Activated CD8-positive, alpha-beta memory T cell treated with anti-CD3 and anti-CD28 coated beads for 1 hour (primary cell): ENCODE measurements at places on chromosomes 7 and 10.

- DNase-seq = no peak
Measured at GRCh38 chr10:63829020-63829419, 307.8 kb downstream of the REEP3 start.

- DNase-seq = no peak
Measured at GRCh38 chr10:112803961-112804401, 146.1 kb upstream of the TCF7L2 start.

DNA sequence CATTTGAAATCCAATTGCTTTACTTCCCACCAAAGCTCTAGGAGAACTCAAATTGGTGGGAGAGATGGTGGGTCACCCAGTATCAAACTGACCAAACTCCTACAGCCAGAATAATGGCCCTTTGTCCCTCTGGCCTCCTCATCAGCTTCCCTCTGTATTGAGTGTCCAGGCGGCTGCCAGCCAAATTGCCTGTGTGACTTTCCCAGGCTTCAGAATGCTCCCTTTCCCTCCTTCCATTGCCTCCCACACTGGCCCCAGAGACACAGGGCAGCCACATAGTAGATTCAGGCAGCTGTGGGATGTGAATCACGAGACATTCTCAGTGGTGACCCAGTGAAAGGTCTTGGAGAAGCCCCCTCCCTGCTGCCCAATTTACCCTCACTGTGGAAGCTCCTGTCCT, 12.7 kb upstream of the VDAC2 start:
- DNase-seq = no peak

DNA sequence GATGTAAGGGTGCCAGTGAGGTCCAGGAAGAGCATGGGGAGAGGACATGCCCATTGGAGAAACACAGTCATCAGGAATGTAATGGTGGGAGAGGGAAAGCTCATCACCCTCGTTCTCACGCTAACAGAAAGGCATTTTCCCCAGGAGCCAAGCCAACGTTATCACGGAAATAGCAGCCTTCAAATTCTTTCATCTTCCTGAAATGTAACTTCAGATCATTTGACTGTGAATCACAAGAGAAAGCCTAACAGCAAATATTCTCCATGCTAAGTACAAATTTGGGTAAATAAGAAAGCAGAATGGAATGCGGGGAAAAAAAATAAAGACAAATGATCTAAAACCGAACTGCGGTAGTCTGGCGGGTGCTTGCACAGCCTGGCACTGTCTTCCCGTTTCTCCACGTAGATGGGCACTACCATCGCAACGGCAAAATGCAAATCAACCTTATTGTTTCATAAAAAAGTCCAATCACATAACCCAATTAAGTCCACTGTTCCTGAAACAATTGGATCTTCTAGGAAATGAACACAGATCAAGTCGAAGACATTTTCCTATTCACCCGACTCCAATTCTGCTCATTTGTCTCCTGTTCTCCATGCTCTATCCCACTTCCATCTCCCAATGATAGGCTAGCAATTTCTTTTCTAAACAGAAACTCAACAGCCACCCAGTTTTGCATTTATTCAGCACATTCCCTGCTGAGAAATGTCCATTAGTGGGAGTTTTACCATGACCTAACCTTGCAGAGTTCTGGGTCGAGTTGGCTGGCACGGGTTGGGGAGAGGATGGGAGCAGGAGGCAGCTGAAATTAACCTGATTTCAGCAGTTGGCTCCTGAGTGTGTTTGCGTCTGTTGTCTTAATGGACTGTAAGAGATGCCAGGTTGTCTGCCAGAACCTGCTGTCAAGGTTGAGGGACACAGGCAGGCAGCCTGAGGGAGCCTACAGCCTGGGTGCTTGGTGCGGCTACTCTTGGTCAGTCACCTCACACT, 74.6 kb upstream of the FRMD4A start:
- DNase-seq = no peak

- no peak for DNase-seq
Measured at GRCh38 chr7:3835109-3835508, 534.1 kb downstream of the SDK1 start.

DNA sequence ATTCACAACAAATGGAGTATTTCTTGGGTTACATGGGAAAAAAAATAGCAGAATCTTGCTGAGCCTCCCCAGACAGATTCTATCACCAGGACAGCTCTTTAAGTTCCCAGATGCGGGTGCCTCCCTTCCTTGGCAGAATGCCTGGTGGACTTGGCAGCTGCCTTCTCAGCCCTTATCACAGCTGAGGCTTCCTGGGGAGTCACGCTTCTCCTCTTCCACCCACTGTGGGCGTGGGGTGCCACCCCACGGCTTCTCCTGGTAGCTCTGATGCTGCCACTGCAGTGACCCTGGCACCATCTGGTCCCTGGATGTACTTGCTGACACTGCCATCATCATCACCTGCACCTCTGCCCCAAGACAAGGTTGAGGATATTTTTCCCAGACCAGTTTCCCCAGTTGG, 16.2 kb upstream of the NME8 start:
- DNase-seq = no peak

DNA sequence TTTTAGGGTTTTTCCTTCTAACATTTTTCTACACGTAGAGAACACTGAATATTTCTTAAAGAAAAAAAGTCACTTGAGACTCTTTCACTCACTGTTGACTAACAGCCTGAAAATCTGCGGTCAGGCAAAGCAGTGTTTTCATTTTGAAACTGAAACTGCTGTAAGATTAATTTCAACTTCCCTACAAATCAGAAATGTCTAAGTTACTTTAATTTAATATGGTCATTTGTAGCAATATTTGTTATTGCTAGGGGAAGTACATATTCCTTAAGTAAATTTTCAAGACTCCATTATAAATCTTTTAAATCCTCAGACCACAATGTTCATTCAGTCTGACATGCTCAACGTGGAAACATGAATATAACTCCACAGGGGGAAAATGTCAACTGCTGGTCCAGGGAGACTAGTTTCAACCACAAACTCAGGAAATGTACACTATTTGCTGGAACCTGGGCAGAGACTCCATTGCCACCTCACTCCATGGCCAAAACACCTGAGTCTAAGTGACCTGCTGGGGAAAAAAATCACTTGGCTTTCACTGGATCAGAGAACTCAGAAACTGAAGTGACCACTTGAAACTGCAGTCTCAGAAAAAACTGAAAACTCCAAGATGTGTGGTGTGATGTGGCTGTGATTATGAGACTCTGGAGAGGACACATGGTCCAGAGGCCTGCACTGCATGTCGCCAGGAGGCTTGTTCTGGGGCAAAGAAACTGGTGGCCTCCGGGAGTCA, 161.2 kb downstream of the TAX1BP1 start:
- no peak for DNase-seq

DNA sequence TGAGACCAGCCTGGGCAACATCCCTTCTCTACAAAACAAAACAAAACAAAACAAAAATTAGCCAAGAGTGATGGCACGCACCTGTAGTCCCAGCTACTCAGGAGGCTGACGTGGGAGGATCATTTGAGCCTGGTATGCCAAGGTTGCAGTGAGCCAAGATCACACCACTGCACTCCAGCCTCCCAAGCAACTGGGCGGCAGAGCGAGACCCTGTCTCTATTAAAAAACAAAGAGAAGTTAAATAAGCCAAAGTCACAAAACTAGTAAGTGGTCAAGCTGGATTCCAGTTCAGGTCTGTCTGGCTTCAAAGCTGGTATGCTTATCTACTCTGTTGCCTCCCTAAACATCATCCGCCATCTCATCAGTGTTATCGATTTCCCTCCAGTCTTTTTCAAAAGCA, 110.8 kb downstream of the ARID5B start:
- no peak for DNase-seq

DNA sequence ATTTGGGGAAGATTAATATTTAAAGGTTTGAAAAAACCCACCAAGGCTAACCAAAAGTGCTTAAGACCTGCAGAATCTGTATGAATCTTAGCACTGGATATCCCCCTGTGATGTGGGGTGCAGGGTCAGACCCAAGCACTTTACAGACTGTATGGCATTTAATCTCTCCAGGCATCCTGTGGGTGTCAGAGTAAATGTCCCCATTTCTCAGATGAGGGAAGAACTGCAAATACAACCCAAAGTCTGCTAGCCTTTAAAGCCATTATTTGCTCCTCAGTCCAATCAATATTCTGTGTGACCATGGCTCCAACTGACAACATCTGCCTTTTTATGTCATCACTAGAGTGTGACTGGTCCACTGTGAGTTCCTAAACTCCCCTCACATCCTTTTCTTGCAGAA, 10.0 kb upstream of the MBL2 start:
- no peak for DNase-seq

- no peak for DNase-seq
Measured at GRCh38 chr7:55156919-55157763, 138.3 kb downstream of the EGFR start.

DNA sequence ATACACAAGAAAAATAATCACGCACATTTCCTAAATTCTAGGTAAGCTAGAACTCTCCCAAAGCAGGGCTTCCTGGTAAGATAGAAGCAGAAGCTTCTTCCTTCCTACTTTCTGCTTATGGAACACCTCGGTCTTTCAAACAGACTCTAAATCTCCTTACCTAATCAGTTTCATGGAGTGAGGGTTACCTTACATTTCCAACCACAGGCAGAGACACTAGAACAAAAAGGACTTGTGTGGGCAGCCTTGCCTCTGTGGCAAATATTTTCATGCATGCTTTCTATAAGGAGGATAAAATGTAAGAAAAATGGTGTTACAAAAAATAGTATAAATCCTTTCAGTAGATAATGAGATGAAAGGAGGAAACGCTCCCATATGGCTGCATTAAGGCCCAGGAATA, 386.3 kb upstream of the SMIM30 start:
- DNase-seq = no peak

GRCh38 chr10:30705101-30705624, 75.6 kb upstream of the LYZL2 start:
- no peak for DNase-seq

DNA sequence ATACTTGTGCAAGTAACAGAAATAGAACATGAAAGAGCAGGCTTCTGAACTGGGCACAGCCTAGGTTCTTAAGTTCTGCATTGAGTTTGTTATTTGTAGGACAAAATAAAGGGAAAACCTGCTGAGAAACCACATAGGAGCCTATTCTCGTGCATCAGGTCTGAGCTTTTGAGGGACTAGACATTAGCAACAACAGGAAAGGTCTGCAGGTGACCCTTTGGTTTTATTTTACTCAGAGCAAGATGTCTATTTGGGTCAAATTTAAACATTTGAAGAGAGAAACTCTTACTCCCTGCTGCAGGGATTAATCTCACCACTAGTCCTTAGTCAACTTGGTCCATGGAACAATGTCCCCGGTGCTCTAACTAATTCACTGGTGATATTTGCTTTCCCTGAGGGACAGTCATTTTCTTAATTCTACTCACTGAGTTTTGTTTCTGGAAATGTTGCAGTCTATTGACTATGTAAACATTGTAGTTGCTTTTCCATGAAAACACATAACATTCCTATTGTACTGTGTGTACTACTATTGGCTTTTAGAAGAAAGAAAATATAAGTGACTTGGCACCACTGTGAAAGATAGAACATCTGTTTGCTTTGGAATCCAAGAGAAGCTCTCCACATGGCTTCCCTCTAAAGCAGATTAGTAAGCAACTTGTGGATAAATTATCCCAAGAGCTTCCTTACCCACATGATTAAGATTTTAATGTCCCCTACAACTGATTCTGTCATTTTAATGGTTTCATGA, 108.2 kb downstream of the CHRM2 start:
- no peak for DNase-seq

GRCh38 chr7:120775755-120776154, 82.2 kb downstream of the TSPAN12 start:
- no peak for DNase-seq

- DNase-seq = no peak
Measured at GRCh38 chr10:74841265-74841973, 15.0 kb downstream of the KAT6B start.

DNA sequence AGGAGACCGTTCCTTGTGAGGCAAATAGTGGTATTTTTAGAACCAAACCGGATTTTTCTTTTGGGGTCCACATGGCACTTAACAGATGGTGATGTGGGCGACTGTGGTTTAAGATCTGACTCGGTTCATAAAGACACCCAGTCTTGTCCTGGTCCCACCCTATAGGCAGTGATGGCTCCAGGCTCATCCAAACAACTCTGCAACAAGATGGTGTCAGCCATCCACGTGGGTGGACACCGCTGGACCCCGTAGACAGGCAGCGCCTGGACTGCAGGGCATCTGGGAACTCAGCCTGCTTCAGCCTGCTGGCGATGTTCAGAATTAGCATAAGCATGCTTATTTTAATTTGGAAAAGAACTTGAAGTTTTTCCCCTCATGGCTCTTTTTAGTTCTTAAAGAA, 258.4 kb upstream of the FZD1 start:
- DNase-seq = no peak

GRCh38 chr10:53744176-53744575, 971.6 kb upstream of the MBL2 start:
- DNase-seq = no peak

DNA sequence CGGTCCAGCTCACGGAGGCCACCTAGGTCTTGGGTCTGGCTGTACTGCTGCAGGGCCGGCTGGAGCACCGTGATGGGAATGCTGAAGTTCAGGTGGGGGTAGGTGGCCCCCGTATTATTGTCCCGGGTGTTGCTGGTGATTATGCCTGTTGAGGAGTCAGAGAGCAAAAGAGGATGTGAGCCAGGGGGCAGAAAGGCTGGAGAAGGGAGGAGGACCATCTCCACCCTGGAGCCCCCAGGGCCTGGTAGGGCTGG, 6.6 kb downstream of the TYSND1 start:
- no peak for DNase-seq

DNA sequence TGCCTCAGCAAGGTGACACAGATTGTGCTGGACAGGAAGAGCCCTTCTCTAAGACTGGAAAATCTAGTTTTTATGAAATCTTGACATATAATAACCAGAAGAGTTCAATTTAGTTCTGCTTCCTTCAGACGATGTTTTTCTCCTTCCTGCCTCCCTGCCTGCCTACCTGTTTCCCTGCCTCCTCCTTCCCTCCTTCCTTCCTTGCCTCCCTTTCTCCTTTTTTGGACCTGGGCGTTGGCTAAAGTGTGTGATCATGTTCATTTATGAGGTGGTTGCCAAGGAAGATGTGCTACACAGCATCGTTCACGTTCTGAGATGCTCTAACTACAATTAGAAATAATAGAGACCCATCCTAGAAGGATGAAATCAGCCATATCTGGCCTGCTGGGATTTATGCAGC, 224.6 kb downstream of the PHTF2 start:
- no peak for DNase-seq

GRCh38 chr7:78783179-78783962, 670.1 kb downstream of the MAGI2 start:
- no peak for DNase-seq
